HuH-7.5 (cell line): ENCODE measurements at places on chromosomes 5 and 9.

DNA sequence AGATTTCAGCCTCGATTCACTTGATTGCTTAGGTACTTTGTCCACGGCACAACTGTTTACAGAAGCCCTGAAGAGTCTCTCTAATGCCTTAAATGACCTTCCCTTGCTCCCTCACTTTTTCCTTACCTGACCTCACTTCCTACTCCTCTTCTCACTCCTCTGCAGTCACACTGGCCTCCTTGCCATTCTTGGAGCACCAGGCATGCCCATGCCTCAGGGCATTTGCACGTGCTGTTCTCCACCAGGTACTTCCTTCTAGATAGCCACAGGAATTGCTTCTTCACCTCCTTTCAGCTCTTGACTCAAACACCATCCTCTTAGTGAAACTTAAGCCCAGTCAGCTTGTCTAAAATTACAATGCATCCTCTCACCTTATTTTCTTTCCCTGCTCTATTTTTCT lies 52.4 kb upstream of the TRAF1 start:
- DNase-seq: no peak

GRCh38 chr9:103082494-103082893 lies 87.4 kb downstream of the CYLC2 start:
- no peak for DNase-seq

DNA sequence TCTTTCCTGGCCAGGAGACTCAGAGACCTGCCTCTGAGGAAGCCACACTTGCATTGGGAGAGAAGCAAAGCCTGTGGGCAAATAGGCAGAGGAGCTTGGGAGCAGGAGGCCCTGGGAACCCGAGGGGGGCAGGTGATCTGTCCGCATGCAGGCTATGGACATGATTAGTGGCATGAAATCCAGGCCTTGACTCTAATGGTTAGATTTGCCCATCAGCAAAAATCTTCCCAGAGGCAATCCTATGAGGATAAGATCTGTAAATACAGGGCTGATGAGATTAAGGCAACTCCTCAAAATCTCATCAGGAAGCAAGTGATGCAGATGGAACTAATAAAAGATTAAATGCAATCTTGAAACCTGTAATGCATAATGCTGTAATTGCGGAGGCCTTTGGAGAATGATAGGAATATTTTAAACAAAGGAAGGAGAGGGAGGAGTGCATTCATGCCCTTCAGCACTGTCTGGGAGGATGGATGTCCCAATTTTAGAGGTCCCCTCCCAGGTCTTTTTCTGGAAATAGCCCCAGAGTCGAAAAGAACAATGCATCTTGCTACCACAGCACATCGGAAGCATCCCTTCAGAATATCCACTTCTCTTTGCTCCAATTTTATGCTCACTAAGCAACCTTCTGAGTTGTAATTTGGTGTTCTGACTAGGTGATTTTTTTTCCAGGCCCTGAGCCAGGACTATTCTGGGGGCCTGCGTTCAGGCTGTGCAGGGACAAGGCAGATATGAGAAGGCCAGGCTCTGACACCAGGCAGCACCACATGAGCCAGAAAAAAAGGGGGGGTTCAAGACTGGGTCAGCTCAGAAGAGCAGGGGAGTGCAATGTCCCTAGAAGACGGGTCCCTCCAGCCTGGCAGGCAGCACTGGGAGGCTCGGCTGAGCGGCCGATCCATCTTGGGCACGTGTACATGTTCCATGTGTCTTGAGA lies 66.5 kb downstream of the MED10 start:
- DNase-seq: no peak

DNA sequence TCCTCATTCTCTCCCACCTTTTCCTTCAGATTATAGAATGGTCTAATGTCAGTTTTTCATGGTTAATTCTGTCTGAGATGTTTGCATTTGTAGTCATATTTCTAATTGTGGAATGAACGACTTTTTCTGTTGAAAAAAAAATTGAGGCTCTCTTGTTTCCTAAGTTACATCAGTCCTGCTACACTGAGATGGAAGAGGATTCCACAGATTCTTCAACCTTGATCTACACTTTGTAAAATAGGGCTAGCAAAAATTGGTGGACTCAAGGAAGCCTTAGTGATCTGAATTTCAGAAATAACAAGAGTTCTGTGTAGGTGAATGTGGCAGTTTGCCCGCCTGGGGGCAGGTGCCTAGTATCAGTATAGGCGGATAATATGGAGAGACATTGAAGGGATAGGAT lies 51.9 kb downstream of the ERBIN start:
- DNase-seq: no peak

DNA sequence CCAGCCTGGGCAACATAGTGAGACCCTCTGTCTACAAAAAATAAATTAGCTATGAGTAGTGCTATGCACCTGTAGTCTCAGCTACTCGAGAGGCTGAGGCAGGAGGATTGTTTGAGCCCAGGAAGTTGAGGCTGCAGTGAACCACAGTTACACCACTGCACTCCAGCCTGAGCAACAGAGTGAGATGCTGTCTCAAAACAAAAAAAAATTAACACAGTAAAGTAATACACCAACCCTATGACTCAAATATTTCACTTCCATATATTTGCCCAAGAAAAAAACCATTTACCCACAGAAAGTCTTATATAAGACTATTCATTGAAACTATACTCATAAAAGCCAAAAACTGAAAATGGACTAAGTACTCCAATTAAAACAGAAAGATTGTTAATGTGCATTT lies 16.2 kb downstream of the SMIM23 start:
- DNase-seq: no peak

DNA sequence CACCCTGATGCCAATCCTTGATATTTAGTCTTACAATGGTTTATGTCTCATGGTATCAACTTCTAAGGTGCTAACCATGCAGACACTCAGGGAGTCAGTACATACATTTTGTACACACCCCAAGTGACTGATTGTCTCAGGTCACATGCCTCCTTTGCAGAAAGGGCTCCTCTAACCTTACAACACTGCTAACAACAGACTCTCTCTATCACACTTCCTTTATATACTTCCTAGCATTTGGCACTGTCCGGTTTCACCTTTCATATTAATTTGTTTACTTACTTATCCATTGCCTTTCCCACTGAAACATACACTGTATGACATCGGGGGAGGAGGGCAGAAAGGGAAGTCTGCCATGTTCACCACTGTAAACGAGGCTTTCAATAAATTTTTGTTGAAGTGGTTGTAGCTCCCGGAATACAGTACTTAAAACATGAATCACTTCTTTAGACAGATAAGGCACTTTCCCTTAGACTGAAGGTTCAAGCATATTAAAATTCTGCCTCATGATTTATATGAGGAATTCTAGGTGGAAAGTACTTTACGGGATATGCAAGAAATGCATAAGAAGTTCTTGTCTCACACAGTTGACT lies 20.6 kb downstream of the EMB start:
- DNase-seq: no peak

- DNase-seq: no peak
These were observed 540.0 kb upstream of the GRAMD2B start for GRCh38 chr5:125883223-125883622.

DNA sequence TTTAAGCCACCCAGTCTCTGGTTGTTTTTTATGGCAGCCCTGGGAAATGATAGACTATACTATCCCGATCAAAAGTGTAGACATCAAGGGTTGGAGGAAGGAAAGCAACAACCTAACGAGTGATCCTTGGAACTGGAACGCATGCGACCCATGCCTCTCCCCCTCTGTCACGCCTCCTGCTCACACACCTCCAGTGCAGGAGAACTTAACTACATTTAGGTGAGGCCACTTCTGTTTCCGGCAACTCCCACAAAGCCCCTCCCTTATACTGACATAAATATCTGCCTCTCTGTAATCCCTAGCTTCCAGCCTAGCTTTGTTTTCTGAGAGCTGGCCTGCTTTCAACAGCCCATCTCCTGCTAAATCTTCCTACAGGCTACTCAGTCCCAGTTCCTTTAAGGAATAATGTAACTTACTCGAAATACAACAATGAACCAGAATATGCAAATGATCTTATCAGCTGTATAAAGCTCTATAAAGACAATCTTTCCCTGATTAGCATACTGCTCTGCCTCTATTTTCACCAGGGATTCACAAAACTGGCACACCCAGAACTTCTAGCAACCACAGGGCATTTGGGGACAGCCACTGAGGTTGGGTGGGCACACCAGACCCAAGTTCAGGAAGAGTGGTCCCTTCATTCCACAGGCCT lies 73.9 kb downstream of the GABBR2 start:
- no peak for DNase-seq

GRCh38 chr5:33737697-33738096 lies 154.1 kb downstream of the ADAMTS12 start:
- peak; percentile 56 for DNase-seq

DNA sequence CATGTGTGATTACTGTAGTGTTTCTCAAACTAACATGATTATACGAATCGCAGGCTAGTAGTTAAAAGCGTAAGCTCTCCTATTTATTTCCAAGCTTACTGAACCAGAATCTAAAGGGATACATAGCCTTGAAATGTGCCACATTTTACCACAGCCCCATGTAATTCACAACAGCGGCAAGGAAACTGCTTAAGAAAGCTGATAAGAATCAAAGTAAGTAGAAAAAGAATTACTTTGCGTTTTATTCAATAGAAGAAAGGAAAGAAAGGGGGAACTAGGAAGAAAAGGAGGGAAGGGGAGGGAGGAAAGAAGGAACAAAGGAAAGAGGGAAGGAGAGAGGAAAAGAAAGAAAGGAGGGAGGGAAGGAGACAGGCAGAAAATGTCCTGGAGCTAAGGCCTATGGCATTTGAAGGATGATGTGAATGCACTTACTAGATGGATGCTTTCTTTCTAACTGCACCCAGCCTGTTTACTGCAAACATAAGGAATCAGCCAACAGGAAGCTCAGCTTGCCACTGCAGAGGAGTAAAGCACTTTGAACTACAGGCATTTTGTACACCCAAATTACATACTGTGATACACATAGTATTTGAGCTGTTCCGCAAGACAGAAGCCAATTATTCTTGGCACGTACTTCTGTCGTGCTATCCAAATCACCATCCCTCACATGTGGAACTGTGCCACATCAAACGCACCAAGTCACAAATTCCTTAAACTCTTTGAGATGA lies 521.7 kb downstream of the RAB3C start:
- no peak for DNase-seq

GRCh38 chr5:42491699-42492098 lies 68.5 kb downstream of the GHR start:
- no peak for DNase-seq

- no peak for DNase-seq
These were observed 154.0 kb downstream of the PIK3R1 start for GRCh38 chr5:68369457-68370125.

- no peak for DNase-seq
These were observed 443.5 kb upstream of the KLF4 start for GRCh38 chr9:107933097-107933496.
